ENCODE measurements at places on chromosomes 12 and 14.

DNA sequence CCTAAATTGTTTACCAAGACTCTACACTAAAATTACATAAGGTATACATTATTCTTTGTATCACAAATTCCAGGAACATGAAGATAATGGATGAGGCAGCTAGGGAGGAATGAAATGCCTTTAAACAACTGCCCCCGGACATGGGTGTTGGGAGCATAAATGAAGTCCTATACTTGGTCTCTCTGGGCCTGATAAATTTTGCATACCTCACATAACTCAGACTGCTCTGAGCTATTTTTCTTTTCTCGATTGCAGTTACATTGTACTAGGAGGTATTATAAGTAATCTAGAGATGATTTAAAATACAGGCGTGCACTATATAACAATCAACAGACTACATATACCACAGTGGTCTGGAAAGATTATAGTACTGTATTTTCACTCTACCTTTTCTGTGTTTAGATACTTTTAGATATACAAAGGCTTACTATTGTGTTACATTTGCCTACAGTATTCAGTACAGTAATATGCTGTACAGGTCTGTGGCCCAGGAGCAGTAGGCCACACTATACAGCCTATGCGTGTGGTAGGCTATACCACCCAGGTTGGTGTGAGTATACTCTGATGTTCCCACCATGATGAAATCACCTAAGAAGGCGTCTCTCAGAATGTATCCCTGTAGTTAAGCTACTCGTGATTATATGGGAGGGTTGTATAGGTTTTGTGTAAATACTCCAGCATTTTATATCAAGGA is 14.3 kb downstream of the FNTB start:
- DNase-seq = no peak

DNA sequence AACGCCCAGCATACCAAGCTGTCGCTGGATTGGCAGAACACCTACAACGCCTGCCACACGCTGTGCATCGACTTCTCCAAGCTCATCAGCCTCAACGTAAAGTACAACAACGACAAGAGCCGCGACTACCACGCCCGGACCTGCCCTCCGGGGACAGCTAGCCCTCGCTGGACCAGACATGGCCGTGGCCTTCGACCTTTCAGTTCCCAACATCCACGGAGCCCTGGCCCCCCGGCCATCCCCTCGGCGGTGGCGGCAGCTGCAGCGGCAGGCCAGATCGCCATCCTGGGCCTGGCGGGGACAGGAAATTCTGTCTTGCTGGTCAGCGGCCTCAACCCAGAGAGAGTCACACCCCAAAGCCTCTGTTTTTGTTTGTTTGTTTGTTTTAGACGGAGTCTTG is 132.6 kb upstream of the FUT8 start:
- DNase-seq = no peak

DNA sequence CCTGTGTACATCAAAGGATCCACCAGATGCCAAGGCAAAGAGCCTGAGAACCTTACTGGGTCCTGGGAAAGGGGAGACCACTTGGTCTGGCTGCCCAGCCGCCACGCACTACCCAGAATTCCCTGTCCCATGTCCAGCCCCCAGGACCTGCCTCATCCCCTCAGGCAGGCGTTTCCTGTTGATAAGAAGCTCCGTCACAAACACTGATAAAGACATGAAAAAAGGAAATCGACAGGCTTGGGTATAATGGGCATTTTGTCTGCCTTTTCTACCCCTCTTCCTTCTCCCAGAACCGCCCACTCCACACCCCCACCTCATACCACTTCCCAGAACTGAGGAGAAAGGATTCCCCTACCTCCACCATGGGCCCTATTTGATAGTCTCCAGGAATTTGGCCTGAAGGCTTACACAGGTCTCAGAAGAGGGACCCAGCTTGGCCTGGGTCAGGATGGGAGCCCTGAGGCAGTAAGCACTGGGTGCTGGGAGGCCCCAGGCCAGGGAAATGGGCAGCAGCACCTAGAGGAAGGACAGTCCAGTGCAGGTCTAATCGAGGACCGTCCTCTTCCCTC is 18.8 kb downstream of the ACVRL1 start:
- no peak for DNase-seq

DNA sequence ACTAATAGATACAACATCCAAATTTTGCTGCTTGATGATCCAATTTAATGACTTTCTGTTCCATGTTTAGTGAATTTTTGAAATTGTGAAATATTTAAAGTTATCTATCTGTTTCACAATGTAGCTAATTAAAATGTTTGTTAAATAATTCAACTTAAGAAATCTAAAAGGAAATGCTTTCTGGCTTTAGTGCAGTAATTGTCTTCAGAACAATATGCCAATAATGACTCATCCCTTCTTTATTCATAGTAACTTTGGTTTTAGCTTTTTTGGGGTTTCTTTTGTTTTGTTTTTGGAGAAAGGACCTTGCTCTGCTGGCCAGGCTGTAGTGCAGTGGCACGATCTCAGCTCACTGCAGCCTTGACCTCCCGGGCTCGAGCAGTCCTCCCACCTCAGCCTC is 479.2 kb upstream of the RGS6 start:
- DNase-seq = no peak

- DNase-seq = no peak
Observed at GRCh38 chr14:68363466-68363842, 429.4 kb downstream of the ZFP36L1 start.

DNA sequence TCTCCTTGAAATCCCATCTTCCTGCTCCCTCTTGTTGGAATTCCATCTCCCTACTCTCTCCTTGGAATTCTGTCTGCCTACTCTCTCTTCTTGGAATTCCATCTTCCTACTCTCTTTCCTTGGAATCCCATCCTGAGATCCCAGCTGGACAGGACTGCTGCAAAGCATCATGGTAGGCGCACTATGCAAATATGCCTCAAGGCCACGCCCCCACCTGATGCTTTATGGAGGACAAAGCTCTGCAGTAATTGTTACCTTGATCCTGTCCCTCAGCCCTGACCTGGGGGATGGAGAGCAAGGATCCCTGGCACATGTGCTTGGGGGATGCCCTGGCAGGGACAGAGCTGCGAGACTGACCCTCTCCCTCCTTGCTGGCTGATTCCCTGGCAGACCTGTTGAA is 185.6 kb downstream of the TBX5 start:
- DNase-seq = no peak

GRCh38 chr12:92628476-92628875 is 74.3 kb upstream of the PLEKHG7 start:
- DNase-seq = no peak

DNA sequence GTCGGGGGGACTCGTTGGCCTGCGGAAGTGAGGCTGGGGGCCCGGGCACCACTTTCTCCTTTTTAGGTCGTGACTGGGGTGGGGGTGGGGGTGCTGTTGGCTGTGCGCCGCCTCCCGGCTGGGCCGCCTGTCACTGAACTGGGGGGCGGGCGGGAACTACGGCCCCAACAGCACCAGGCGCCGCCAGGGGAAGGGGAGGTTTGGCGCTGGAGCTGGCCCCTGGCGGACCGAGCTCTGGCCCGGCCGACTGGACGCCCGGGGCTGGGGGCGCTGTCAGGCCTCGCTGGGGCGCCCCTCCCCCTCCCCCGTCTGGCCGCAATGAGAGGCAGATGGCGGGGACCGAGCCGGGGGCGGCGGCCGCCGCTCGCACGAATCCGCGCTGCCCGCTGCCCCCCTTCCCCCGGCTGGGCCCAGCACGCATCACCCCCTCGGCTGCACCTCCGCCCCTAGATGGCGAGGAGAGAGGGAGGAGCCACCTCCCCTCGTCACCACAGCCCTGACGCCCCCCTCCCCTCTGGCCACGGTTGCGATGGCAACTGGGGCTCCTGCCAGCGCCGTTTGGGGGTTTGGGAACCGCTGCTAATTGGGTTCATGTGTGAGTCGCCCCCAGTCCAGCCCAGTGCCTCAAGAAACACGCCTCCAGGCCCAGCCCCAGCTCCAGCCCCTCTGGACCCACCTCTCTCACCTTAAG is 723 bp downstream of the NFATC4 start:
- DNase-seq = peak; percentile 14

DNA sequence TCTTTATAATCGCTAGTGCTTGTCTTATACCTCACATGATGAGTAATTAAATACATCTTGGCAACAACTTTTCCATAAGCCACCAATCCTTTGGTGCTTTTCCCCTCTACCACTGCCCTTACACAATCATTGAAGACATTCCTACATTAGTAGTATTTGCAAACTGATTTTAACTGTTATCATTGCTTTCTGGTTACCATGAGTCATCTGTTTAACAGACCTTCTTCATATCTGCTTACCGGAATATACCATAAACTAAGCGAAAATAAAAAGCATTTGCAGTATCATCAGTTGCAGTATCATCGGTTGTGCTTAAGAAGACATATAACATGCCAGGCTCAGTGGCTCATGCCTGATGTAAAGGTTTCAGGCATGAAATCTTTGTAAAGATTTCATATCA is 54.8 kb upstream of the PLEKHA5 start:
- DNase-seq = no peak

DNA sequence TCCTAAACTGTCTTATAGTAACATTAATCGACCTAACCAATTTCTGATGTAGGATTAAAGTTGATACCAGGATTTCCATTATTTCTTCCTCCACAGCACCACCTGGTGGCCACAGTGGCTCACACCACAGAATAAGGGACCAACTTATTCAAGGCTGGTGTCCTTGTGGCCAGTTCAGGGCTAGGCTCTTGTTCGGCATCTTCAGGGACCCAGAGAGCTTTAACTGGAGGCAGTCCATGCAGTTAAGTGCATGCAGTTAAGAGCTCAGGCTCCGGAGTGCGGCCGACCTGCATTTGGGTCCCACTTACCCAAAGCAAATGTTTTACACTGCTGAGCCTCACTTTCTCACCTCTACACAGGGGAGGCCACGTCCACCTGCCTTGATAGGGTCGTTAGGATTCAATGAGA is 42.0 kb upstream of the GPR68 start:
- peak; percentile 73 for DNase-seq

Measured in activated T-helper 9 cell treated with anti-CD3 and anti-CD28 coated beads, Interleukin-2, amount 50 U/mL, for 16 hours (primary cell).